ENCODE measurements at places on chromosomes 3 and 15.

DNA sequence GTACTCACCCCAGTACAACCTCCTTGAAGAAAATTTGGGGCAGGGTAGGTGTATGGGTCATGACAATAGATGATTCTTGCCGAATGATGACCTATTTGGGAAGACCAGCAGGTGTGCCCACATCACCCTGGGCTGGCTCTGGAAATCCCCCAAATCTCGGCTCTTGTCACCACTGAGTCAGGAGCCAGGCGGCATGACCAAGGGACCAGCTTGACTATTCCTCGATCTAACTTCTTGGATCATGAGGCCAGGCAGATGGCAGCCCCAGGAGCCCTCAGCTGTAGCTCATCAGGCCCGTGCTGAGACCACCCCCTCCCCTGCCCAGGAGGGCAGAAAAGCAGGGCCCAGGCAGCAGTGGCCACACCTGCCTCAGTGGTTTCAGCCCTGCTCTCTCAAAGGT, 9.2 kb upstream of the MUC4 start:
- no peak for DNase-seq

DNA sequence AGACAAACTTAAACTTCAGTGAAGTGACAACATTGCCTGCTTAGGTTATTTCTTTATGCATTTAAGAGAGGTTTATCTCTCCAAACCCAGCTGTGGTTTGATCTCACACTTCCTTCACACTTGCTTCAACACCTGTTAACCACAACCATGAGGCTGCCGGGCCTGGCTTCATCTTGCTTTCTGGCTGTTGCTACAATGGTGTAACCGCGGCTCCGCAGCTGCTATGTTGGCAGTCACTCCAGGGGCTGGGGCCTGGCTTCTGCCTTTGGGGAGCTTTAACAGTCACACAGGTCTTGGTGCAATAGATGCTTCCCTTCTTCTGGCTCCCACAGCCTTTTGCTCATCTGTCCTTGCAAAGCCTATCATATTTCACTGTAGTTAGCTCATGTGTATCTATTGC, 72.9 kb upstream of the MNS1 start:
- peak; percentile 1 for DNase-seq

DNA sequence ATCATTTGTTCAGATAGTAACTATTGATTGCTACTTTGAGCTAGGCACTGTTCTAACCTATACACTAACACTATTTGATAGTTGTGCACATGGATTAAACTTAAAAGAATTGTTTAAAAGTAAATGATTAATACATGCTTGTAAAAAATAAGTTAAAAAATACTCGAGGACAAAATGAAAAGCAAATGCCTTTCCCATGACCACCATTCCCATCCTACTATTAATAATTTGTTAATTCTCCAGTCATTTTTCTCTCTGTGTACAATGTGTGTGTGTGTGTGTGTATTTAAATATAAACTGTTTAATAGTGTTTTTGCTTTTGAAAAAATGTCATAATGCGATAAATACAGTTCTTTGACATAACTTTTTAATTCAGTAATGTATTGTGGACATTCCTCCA, 78.7 kb upstream of the KCNMB2 start:
- DNase-seq, result no peak

DNA sequence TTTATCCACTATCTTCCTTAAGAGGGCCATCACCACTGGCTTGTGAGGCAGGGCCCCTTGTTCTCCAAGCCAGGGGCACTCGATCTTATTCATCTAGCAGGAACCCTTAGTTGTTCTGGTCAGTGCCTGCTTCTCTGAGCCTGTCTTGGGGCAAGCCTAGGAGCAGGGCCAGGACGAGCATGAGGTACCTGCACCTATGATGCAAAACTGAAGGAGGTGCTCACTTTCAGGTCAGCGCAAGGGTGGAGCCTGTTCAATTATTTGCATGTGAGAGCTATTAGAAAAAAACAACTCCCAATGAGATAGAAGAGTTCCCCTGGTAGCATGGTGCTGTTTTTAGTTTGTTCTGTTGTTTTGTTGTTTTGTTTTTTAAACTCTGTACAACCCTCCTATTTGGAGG, 5.0 kb upstream of the CD276 start:
- no peak for DNase-seq

DNA sequence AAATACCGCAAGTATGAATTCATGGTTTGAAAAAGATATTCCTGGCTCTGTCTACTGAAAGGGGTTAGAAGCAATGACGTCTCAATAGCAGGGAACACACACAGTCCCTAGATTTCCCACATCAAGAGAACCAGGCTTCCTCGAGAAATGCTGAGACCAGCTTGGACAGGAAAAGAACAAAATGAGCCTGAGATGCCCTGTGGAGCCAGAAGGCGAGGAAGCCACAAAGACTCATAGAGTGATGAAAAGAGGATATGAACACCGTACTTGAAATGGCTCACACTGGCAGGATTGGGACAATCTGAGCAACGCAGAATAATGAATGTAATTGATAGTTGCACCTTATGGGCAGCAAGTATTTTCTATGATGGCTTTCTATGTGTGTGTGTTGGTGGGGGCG, 302.4 kb upstream of the ATP10A start:
- no peak for DNase-seq

DNA sequence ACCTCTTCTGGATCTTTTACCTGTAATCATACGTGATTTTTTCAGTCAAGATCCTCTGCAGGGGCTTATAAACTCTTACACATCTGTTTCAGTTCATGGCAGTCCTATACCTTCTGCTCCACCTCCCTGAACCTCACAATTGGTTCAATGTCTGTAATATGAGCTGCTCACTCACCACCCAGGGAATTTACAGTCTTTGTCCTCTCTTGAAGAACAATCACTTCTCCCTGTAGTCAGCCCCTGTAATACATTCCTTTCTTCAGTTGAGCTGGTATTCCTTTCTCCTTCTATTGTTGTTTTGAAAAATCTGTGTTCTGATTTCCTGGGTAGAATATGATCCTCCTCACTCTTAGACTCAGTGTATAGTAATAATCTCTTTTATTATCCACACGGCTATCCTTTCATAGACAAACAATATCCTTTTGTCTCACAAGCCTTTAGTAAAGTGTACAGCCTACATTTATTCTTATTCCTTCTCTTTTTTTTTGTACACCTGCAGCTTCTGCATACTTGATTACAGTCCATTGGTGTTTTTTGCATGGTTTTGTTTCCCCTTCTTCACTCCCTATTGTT, 101.8 kb downstream of the NECTIN3 start:
- DNase-seq, result no peak

DNA sequence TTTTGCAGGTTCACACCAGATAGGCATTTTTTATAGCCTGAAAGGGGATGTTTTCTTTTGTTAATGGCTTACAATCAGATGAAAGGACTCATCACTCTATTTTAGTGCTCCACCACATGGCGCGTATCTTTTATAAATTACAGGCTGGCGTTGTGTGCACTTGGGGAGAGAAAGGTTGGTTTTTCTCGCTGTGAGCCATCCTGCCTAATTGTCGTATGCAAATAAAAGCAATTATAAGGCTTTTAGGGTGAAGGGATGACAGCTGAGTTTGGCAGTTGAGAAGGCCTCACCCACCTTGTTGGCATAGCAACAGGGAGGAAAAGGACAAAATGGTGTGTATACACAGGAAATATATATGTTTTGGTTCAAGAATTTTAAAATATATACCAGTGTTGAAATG, 268.0 kb downstream of the NR2F2 start:
- DNase-seq, result no peak

- no peak for DNase-seq
Measured at GRCh38 chr3:187112934-187113793, 26.1 kb downstream of the RPL39L start.

DNA sequence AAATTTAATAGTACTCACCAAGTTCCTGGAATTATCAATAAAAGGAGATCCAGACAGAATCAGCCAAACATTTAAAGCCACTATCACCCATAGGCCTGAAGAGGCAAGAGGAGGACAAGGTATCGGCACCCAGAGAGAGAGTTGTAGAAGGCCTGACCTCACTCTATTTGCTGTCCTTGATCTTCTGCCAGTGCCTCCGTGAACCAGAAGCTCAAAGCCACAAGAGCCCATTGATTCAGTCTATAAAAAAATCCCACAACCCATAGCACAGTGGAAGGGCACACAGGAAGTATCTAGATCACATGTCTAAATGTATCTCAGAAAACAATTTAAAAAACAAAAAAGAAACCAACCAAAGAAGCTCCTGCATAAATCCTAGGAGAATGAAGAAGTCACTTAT, 68.6 kb upstream of the FAM174B start:
- DNase-seq, result no peak

DNA sequence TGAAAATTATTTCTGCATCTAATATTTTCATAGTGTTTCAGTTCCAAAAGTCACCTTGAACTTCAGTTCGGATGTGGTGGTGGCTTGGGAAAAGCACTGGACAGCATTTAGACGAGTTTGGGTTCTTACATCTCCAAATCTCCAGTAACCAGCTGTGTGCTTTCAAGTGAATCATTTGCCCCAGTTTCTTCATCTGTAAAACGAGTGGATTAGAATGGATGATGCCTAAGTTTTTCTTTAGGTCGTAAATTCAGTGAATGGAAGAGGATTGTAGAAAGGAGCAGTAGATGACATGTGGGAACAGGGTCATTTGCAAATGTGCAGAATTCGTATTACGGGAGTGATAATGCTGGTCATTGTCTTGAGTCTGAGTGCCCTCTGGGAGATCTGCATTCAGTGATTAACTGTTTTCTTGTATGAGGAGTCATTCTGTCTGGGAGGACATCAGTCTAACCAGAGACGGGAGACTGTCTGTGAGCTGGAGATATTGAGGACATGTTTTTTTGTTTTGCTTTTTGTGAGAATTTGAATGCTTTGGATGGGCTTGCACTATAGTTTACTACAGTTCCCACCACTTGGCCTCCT, 641.6 kb upstream of the TBL1XR1 start:
- no peak for DNase-seq

DNA sequence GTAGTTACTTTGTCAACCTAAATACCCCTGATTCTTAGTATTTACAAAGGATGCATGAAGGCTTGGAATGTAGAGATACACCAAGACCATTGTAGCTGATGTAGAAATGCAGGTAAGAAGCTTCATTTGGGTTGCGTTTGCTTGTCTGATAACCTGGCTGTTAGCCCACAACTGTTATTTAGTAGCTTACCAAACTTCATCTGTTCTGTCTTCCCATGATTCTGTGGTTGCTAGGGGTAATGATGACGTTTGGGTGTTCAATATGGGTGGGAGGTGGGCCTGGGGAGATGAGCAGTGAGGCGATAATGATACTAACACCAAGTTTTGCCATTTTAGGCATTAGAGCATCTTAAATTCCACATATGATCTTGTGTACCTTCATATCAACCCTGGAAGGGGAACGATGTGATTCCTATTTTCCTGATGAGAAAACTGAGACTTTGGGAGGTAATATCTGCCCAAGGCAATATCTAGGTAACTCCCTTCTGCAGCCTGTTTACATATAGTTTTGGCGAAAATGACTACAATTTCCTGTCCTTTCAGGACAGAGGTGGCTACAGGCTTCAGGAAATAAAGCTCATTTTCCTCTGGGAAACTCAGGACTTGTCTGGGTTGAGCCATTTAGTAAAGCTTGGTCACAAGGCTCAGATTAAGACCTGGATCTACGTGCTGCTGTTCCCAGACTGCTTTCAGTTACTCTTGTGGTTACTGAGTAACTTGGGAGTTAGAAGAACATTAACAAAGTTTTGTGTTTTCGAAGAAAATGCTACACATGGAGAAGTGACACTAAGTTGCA, 26.8 kb downstream of the FNDC3B start:
- no peak for DNase-seq

GRCh38 chr3:81909796-81910195, 148.4 kb upstream of the GBE1 start:
- DNase-seq, result no peak

DNA sequence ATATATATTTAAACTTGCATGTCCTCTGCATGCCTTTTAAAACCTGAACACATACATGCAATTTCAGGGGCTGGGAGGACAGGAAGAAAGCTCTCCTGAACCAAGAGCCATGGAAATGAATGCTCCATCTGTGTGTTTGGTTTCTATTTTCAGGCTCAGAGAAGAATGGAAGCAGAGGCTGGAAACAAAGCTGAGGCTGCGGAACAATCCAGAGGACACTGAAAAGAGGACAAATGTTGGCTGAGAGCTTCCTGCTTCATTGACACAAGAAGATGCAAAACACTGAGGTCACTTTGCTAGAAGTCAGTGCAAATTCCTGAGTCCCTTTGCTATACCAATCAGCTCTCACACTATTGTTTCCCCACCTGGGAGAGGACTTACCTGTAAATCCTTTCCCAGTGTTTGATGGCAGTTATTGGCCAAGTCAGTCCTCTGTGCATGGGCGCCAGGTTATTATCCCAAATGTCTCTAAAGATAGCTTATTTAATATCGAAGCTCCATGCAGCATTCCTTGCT, 12.7 kb downstream of the FAM240A start:
- no peak for DNase-seq

- DNase-seq, result no peak
Measured at GRCh38 chr3:159265705-159266104, 463.9 kb downstream of the MFSD1 start.

- no peak for DNase-seq
Measured at GRCh38 chr3:98565237-98565643, 28.2 kb downstream of the CPOX start.

DNA sequence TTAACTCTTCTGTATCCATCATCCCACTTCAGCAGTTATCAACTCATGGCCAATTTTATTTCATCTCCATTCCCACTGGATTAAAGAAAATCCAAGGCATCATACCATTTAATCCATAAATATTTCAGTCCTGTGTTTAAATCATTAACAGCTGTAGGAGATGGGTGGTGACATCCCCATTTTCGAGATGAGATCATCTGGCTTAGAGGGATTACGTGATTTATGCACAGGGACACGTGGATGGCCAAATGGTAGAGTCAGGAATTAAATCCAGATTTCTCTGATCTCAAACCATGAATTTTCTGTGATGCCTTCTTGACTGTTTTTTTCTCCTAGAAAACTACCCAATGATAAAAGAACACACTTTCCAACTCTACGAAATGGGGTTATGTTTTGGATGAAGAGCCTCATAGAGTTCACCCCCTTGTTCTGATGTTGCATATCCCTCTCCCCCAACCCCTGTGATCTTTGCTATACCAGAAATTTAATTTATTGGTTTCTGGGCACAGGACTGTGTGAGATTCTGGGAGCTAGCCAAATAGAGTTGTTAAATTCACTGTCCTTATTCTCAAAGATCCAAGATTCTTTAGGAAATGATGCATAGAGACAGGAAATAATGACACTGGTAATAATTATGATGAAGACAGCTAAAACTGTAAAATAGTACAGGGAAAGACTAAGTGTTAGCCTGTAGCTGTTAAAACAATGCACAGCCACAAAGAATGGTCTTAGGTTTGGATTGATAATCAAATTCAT, 7.4 kb downstream of the ZNF589 start:
- no peak for DNase-seq

DNA sequence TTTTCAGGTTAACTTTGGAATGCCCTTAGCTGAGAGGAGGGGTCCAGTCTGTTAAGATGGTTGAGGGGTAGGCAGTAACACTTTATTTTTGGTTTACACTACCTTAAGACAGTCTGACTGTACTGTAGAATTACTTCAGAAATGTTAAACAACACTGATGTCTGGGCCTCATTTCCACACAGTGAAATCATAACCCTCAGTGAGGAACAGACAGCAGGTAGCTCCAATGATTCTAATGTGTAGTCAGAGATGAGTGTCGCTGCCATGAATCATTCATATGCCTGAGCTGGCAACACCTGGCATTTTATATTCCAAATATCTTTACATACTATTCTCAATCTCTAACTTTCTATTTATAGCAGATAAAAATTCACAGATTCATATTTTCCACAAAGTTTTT, 37.3 kb upstream of the POU1F1 start:
- no peak for DNase-seq
